Activated naive CD4-positive, alpha-beta T cell treated with anti-CD3 and anti-CD28 coated beads for 36 hours (primary cell): ENCODE measurements at places on chromosomes 7 and 10. TPM values are rescaled to one million over a fixed set of nuclear protein-coding genes. Genes with fewer than 3 reads are reported as not detected.

MYO1G gene
- 406 TPM for total RNA-seq

AGR3 gene
- total RNA-seq: not detected

TMEM213 gene
- total RNA-seq: not detected

SFTPA2 gene
- not detected for total RNA-seq

ARHGAP19 gene
- 91.9 TPM for total RNA-seq

MYO3A gene
- total RNA-seq: not detected

SPAG6 gene
- total RNA-seq: not detected

LZTS2 gene
- total RNA-seq: 8.9 TPM

RGS10 gene
- total RNA-seq: 234 TPM

SPDYE6 gene
- not detected for total RNA-seq
